EL (cell line): ENCODE measurements at places on chromosomes 11 and 22.

DNA sequence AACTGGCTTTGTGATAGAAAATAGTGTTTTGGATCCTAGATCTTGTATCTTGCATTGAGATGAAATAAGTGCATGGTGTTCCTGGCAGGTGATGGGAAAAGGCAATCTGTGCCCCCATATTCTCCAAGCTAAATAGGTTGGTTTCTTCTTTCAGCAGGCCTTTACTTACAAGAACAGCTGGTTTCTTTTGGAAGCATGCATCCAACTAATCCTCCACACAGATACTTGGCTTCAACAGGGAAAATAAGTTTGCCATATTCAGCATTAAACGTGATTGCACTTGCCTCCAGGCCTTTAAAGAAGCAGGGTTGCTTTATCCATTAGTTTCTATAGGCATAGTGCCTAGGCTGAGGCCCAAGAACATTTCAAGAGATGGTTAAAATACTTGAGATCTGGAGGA lies 59.9 kb downstream of the APIP start:
- no peak for DNase-seq

DNA sequence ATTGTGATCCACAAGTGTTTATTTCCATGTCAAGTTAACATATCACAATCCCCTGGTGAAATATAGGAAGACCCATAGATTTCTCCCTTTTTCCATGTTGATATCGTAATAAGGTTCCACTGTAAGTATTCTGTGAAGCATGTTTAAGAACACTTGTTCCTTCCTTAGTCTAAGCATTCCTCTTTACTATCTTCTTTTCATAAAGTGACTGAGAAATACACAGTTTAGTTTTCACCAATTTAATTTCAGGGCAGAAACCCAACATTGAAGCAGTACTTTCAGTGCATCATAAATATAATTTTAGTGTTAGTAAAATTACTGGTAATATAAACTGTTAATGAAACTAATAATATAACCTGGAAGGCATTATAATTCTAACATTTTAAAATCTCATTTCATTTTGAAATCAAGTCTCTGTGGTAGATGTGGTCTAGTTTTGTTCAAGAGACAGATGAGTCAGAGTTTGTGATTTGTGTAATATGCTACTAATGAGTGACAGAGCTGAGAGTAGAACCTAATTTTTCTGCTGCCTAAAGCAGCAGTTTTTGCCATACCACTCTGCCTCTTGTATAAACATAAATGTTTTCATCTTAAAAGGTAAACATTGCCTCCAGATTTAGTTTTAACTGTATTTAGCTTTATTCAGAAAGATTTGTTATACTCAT lies 79.4 kb downstream of the ATM start:
- peak; percentile 33 for DNase-seq

DNA sequence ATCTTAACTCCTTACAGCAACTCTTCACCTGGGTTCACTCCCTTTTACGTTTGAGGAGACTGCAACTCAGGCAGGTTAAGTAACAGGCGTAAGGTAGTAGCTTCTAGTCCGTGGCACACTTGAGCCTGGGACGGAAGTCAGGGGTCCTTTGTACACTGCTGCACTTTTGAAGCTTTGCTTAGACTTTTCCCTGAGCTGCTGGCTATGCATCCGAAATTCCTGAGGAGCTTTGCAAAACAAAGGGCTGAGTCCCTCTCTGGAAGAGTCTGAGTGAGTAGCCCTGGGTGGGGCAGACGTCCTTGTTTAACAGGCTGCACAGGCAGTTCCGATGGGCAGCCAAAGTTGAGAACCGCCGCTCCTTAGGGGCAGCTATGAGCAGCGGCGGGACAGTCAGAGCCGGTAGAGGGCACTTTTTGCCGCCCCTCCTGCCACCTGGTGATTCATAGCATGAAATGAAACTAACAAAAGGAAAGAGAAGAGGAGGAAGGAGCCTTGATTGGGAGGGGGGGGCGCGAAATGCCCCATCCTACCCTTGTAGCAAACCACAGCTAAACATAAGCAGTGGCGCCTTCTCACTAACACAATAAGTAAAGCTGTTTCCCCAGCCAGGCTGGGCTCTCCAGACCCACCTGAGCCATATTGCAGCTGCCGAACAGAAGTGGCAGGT lies 1.4 kb downstream of the TMEM109 start:
- DNase-seq = peak; percentile 84

- DNase-seq = peak; percentile 22
Measured at GRCh38 chr22:22692707-22693530, 48.5 kb downstream of the GGTLC2 start.

GRCh38 chr11:7534042-7534378 lies 20.2 kb downstream of the PPFIBP2 start:
- no peak for DNase-seq

- DNase-seq = peak; percentile 2
Measured at GRCh38 chr11:121321614-121322243, 29.2 kb downstream of the SC5D start.

DNA sequence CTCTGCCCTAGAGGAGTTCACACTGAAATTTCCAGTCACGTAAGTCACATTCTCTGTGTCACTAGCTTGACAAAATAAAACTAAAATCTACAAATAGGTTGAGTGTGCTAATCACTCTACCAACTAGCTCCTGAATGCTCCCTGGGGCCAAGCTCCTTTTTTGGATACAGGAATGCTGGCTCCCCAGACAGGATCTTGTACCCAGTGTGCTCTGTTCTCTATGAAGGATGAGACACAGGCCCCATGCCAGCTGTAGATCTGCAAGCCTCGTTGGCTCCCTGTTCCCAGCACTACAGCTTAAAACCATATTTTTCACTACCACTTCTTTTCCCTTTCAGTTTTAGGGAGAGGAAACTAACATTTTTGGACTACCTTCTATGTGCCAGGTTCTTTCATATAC lies 3.7 kb upstream of the IPO7 start:
- DNase-seq = no peak

GRCh38 chr11:117752721-117753237 lies 44.2 kb downstream of the DSCAML1 start:
- DNase-seq = no peak

GRCh38 chr11:112797648-112798293 lies 163.4 kb upstream of the NCAM1 start:
- DNase-seq = no peak

DNA sequence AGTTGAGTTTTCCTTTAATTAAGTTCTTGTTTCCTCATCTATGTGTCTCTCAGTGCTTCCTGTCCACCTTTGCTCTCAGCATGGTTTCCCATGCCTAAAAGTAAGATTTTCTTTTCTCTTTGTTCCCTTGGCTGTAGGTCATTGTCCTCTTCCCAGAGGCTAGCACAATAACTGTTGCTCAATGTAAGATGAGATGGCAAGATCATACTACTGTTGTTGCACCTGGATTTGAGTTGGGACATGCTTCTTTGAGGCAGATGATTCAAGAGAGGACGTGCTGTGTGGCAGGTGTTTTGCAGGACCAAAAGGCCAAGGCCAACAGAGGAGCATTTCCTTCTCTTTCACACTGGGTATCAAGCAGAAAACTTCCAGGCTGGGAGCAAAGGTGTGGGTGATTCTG lies 11.3 kb upstream of the NELL1 start:
- DNase-seq = no peak

DNA sequence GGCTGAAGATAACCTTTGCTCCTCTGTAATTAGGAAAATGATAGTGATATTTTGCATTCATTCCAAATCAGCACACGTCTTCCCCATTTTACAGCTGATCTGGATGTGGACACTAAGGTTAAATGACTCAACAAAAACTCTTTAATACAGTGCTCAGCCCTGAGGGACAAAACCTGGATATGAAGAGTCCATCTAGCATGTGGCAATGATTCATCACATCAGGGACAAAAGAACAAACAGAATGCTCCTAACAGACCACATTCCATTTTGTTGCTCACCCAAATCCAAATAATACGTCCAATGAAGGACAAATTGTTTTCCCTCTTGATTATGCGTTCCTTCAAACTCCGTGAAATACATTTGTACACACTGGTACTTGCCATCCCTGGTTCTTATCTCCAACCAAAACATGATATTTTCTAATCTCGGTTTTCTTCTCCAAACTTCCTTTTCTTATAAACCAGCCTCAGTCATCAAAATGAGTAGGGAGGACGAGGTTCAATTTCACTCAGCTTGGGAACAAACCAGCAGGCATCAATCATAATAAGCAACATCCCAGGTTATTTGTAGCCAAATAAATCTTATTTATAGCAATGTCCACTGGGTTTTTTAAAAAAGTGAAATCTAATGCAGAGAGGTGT lies 53.7 kb upstream of the MTMR2 start:
- peak; percentile 72 for DNase-seq
